ENCODE measurements at places on chromosomes 7 and 10. TPM values are rescaled to one million over a fixed set of nuclear protein-coding genes. Genes with fewer than 3 reads are reported as not detected.

The AS3MT gene
- total RNA-seq, result 1.4 TPM

The GPER1 gene
- 1.4 TPM for total RNA-seq

DNA sequence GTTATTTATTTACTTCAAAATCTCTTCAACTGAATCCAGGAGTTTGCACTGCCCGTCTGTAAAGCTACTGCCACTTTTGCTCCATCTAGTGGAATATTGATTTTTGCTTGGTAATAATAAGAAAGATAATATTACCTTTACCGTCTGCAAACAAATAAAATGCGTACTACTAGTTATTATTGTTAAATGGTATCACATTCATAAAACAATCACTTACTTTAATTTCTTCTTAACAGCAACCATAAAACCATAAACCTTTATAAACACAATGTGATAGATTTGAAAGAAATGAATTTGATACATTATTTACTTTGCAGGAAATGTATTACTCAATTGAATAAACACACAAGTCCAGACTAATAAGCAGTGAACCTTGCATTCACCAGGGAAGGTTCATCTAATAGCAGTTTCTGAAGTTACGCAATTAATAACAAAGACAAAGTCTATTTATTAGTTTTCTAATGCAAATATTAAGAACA is 6.4 kb downstream of the AGMO start:
- DNase-seq, result no peak

DNA sequence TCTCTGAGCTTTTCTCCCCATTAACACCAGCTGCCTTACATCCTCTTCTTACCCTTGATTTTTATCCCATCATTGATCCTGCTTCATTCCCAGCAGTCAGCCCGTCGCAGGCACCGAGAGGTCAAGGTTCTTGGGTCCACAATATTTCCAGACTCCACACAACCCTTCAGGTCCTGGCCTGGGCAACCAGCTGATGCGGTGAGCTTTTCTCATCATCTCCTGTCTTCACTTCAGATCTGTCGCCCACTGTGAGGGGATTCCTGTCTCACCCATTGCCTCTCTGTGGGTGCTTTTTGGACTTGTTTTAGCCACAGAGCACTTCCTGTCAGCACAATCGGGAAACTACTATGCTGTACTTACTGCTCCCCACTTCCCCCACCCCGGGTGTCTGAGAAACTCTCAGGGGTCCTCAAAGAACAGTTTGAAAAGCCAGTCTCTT is 8.4 kb upstream of the PVRIG start:
- no peak for DNase-seq

DNA sequence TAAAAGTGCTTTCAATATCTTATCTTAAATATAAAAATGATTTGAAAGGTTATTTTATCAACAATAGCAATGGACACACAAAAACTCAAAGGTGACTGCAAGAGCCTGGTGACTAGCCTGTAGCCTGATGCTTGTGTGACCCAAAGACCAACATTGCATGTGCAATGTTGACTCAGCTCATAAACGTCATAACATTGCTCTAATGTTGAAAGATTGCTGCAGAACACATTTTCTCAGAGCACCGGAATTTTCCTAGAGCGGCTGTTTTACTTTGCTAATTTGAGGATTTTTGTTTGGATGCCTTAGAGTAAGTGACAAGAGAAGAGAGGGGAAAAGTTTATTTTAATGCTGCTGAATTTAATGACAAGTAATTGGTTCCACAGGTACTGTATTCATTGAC is 107.1 kb downstream of the RAB18 start:
- DNase-seq, result no peak

DNA sequence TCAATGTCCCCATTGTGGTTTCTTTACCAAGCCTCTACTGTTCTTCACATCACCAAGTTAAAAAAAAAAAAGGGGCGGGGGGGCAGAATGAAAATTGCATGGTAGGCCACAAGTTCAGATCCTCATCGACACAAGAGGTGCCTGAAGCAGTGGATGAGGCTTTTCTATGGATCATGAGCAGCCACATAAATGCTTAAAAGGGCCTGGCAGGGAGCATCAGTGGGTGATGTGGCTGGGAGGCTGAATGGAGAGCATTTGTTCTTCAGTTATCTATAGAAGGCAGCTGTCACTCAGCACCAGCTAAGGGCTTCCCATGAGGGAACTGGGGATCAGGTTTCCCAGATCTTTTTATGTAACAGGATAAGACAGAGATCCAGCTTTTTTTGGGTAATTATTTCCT is 117.9 kb downstream of the CFTR start:
- no peak for DNase-seq

- DNase-seq, result no peak
These were observed 185.4 kb downstream of the KMT2E start for GRCh38 chr7:105199386-105199785.
